ENCODE measurements at places on chromosomes 5 and 9.

- no peak for DNase-seq
Observed at GRCh38 chr9:73090214-73090613, 61.5 kb upstream of the ANXA1 start.

- DNase-seq, result no peak
Observed at GRCh38 chr9:121926351-121926801, 166.7 kb downstream of the TTLL11 start.

DNA sequence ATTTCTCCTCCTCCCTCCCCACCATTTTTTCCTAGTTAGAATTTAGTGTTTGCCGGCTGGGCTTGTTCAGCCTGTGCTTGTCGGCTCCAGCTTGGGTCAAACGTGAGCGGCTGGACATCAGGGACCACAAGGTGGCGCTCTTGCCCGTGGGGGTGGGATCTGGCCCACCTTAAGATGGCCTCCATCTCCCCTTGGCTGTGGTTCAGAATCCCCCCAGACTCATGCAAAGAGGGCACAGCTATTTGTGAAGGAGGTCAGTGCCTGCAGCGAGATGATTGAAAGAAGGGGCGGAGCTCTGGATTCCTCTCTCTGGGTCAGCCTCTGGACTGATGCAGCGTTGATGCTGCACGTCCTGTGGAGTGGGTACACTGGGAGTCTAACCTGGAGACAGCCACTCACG lies 283.3 kb upstream of the TUT7 start:
- no peak for DNase-seq

DNA sequence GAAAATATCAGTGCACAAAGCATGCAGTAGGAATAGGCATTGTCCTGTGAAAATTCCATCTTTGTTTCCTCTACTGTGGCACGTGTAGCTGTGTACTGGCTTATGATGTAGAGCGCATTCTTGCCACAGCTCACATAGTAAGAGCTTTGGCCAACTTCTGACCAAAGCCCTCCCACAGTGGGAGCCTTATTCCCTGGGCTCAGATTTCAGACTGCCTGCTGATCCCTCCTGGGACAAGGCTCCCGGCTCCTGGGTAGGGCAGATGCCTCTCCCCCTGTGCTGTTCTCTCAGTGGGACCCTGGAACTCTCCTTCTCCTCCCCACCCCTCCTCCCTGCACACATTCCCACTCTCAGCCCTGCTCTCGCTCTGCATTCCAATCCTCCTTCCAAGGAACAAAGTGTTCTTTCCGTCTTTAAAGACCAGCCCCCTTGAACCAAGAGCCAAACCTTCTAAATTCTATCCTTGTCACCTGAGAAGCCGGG lies 17.5 kb downstream of the LCP2 start:
- DNase-seq, result no peak

DNA sequence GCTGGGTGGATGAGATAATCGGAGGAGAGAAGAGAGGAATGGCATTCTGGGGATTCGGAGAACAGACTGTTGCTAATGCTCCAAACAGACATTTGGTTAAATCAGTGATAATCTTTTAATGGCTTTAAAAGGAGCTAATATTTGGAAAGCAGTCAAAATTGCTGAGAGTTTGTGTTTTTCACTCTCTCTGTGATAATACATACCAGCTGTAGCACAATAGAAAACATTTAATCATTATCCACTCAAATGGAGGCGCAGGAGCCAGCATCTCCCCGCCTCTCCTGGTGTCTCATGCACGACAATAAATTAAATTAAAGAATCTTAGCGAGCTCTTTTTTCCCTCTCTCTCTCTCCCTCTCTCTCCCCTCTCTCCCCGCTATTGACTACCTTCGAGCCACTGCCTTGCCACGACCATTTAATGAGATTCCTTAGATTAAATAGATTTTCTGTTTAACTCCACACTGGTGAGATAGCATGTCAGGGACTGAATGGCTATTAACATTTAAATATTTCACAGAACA lies 268.6 kb upstream of the MVB12B start:
- no peak for DNase-seq

DNA sequence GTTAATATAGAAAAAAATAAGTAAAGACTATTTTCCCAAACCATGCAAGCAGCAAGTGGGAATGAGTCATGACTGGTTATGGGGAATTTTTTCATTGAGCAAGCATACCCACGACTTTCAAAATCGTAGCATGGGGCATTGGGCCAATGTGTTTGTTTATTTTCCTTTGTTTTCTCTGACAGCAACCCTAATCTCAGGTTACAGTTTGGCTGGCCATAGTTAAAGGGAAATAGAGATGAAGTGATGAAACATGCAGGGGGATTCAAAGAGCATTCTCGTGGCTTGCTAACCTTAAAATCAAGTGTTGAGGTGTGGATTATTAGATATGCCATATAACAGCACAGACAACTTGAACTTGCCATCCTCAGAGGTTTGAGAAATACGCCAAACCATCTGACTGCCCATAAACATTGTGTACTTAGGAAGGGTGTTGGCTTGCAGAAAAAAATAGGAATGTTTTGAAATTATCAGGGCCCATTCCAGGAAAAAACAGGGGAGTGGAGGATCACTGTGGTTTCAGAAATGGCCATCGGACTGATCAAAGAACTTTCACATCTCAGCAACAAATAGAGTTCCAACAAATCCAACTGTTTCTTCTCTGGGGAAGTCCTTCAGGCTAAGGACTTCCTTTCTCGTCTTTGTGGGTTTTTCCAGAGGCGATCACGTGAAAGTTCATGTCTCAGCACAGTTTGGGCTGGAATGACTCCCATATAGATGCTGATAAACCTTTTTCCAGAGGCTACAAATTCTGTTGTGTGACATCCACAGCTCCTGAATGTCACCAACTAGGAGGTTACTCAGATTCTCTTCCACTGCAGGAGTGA lies 259.1 kb downstream of the SYK start:
- no peak for DNase-seq

DNA sequence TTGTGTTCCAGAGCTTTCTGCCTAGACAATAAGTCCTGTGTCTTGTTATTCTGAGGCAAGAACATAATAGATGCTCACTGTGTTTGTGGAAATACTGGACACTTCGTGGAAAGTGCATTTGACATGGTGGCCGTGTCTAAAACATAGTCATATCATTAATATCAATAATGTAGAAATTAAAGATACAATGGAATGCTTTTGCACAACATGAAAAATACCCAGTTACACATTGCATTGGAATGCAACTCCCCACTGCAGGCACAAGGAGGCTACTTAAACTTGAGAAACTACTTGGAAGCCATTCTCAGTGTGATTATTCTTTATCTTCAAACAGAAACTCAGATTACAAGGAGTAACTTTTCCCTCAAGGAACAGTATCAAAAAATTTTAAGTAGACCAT lies 145.3 kb upstream of the ZNF462 start:
- no peak for DNase-seq
